Occipital lobe (tissue), 3 donors: ENCODE measurements at places on chromosomes 11 and 22. TPM values are rescaled to one million over a fixed set of nuclear protein-coding genes. Genes with fewer than 3 reads are reported as not detected.

GRCh38 chr22:42699281-42699975 lies 21.2 kb downstream of the A4GALT start:
- no peak for DNase-seq

DNA sequence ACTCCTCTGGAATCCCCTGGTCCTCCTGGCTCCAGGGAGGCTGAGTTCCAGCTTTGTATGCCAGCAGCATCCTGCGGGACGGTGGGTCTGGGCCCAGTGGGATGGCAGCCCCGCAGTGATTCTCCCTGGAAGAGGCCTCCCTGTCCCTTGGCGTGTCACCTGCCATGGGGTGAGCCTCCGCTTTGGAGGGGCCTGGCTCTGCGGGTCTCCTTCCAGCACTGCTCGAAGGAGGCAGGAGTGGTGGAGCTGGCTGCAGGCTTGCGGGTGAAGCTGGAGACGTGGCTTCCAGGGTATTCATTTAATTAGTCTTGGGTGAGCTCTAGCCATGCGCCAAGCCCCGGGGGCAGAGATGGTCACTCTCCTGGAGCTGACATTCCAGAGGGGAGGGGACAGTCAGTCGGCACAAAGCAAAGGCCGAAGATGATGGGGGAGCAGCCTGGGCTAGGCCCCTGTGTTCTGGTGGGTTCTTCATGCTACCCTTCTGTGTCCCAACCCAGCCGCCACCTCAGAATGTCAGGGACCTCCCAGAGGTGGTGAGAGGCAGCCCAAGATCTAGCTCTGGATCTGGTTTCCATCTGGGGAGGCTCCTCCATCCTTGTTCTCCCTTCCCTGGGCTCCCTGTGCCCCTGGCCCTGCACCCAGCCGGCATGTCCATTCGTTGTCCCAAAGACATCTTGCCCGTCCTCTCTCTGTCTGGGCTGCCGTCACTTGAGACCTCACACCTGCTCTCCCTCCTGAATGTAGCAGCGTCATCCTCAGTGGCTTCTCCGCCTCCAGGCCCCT lies 1332.5 kb downstream of the BRD1 start:
- DNase-seq = no peak

DNA sequence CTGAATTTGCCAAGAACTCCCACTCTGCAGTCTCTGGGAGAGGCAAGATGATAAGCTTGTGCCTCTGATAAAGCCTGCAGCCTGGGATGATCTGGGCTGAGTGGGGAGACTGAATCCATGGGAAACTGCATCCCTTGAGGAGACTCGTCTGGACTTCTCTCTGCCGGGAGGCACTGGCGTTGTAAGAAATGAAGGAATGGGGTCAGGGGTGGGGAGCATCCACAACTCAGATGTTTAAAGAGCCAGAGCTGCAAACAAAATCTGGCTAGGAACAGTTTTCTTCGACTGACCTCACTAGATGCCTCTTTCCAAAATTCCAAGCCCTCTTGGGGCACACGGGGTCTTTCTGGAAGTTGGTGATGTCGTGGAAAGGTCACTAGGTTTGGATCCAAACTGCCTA lies 64.4 kb downstream of the SPON1 start:
- no peak for DNase-seq

GRCh38 chr22:40922484-40923303 lies 28.5 kb upstream of the RBX1 start:
- no peak for DNase-seq

GRCh38 chr11:27040302-27041115 lies at the start of gene BBOX1:
Gene BBOX1, plus strand, starts transcription at chr11:27040815. Its CDS starts 14,616 bp downstream, at chr11:27055431.
- DNase-seq = no peak

DNA sequence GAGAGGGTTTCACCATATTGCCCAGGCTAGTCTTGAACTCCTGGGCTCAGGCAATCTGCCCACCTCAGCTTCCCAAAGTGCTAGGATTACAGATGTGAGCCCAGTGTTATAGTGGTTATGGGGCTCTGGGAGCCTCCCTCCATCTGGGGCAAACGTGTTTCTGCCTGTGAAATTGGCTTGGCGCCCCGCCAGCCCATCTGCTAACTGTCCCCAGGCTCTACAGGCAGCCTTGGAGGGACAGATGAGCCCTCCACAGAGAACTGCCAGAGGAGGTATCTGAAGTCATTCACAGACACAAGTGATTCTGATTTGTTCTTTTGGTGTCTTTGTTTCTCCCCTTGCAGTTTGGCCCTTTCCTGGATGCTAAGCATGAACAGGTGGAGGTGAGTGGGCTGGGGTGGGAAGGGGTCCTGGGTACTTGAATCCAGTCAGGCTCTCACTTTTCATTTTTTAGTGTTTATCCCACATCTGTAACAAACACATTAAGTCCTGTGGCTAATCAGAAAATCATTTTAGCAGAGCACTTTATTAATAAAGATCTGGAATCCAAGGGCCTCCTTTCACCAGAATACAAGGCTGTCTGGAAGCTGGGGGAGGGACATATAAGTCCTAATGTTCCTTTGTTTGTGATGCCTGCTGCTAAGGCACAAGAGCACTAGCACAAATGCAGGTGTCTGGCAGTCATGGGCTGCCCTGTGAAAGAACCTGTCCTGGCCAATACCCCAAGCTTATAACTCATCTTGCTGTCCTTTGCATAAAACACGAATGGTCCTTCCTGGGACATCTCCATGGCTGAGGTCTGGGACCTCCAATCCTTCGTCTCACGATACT lies 25.7 kb upstream of the CDC42EP2 start:
- no peak for DNase-seq

DNA sequence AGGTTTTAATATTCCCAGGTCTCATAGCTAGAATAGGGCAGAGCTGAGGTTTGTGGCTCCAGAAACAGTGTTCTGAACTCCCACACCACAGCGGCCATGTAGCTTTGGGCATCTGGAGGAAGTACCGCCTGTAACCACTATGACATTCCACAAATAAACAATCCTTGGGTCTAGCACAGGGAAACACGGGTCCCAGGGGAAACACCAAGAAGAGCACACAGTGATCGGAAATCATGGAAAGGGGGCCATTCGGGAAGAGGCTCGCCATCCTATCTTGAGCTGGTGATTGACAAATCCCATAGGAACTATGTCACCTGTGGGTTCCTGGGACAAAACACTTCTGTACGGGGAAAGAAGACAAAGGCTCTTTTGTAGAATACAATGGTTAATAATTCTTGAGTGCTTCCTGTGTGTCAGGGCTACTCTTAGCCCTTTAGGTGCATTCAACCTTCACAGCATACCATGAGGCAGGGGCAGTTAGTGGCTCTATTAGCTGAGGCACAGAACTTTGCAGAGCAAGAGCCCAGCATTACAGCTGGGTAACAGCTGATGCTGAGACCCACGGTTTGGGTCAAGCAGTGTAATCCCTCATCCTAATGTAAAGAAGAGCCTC lies 514.2 kb downstream of the NTM start:
- DNase-seq = no peak

- DNase-seq = no peak
Observed at GRCh38 chr11:62461740-62462507, 43.1 kb downstream of the SCGB1A1 start.

DNA sequence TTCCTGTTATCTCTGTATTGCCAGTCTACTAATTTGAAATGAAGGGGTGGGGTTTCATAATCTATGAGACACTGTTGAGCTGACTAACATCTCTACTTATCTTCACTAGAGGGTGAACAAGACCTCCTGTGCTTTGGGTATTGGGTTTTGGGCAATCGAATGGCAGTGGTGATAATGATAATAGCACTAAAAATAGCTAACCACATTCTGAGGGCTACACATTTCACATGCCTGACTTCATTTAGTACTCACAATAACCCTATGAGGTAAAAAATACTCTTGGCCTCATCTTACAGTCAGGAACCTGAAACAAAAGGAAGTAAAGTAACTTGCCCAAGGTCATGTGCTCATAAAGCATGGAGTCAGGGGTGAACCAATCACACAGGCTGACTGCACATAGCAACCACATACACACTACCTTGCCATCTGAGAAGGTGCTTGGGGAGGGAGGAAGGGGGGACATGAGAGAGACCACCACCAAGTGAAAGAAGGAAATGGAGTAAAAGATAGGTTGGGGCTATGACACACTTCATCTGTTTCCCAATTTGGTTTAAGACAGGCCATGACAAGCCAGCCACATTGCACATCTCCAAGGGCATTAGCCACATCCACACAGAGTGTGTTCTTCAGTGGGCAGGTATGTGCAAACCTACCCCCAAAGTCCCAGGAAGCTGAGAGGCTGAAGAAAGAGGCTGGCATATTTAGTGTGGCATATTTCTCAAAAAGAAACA lies 387.6 kb upstream of the DDI1 start:
- no peak for DNase-seq

DNA sequence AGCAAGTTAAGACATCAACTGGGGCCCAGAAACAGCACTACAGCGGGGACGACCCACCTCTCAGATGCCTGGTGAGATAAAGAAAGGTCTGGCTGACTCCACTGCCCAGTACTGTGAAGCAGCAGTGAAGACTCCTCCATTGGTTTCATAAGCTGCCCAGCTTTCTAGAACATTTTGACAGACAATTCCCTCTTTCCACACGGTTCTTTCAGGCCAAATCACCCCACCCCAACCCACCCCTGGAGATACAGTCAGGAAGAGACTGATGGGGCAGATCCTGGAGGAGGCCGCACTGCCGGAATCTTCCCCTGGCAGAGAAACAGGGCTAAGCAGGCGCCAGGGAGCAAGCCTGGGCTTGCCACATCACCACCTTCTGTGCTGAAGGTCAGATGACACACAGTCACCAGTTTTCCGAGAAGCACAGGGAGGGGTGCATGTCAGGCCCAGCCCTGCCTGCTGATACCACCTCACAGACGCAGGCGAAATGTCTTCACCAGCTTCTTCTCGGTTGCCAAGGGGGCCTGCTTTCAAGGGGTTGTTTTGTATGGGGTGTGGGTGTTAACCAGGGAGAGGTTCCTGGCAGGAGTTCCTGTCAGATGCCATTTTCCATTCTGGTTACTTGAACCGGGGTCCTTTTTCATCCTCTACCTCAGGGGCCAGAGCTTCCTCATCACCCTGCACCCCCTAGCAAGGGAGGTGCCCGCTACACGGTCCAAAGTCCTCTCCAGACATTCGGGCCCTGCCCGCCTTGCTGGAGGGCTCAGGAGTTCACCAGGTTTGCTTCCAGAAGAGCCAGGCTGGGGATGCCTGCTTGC lies 1.4 kb upstream of the NEAT1 start:
- peak; percentile 90 for DNase-seq

DNA sequence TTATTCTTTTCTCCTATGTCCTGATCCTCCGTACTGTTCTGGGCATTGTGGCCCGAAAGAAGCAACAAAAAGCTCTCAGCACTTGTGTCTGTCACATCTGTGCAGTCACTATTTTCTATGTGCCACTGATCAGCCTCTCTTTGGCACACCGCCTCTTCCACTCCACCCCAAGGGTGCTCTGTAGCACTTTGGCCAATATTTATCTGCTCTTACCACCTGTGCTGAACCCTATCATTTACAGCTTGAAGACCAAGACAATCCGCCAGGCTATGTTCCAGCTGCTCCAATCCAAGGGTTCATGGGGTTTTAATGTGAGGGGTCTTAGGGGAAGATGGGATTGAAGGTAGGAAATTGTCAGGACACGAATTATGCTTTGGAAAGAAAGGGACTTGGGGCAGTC lies 843 bp downstream of the OR51T1 start:
- no peak for DNase-seq

DNA sequence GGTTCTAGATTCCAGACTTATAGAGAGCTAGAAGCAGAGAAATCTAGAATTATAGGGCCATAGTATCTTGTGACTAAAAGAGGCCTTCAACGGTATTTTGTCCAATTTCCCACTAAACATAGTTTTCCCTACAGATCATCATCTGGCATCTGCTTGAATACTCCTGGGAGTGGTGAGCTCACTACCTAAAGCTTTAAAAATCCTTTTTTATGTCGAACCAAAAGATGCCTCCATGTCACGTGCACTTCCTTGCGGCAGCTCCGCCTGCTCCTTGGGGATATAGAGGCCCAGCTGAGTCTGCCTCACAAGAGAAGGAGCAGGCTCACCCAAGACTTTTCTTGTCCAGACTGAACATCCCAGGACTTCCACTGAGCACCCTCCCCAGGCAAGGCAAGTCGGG lies 4.3 kb upstream of the MB start:
- no peak for DNase-seq

- DNase-seq = no peak
Observed at GRCh38 chr11:45374653-45375059, 88.5 kb upstream of the SYT13 start.

- DNase-seq = peak; percentile 47
Observed at GRCh38 chr22:21044931-21045584, 688 bp upstream of the LRRC74B start.

DNA sequence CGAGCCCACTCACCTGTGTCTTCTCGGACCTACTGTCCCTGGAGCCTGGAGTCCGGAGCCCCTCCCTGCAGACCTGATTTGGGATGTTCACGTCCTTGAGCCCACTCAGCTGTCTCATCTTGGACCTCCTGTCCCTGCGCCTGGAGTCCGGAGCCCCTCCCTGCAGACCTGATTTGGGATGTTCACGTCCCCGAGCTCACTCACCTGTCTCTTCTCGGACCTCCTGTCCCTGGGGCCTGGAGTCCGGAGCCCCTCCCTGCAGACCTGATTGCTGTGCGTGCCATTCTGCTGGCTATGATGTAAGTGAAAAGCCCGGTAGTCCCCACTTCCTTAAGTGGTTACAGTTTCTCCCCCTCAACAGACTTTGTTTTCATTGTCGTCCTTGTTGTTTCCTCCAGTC lies 867.1 kb downstream of the BRD1 start:
- DNase-seq = no peak

- no peak for DNase-seq
Observed at GRCh38 chr11:13258855-13259254, 18.7 kb upstream of the BMAL1 start.

- DNase-seq = no peak
Observed at GRCh38 chr11:17605651-17606122, 58.6 kb downstream of the OTOG start.

- no peak for DNase-seq
Observed at GRCh38 chr11:74493791-74494630, 487 bp upstream of the LIPT2 start.

DNA sequence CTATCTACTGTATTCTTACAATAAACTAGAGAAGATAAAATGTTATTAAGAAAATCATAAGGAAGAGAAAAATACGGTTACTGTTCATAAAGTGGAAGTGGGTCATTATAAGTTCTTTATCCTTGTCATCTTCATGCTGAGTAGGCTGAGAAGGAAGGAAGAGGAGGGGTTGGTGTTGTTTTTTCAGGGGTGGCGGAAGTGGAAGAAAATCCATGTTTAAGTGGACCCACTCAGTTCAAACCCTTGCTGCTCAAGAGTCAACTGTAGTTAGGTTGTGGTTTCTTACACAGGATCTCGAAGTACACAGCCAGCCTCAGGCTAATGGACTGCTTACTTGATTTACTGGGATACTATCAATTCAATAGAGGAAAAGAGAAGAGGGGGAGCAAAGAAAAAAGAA lies 63.1 kb downstream of the PIWIL4 start:
- no peak for DNase-seq

GRCh38 chr22:22226448-22227187 lies 18.0 kb upstream of the VPREB1 start:
- no peak for DNase-seq

PTPN5 gene
- total RNA-seq = 27.5 TPM

TTC28 gene
- total RNA-seq = 157 TPM

NXPE1 gene
- total RNA-seq = not detected

AIFM3 gene
- 4.2 TPM for total RNA-seq

PAMR1 gene
- 3.0 TPM for total RNA-seq

DSCAML1 gene
- 7.6 TPM for total RNA-seq

GSTT2 gene
- not detected for total RNA-seq

MAPK8IP2 gene
- total RNA-seq = 76.3 TPM

KCNQ1OT1 gene
- total RNA-seq = 2.8 TPM

FXYD6 gene
- 107 TPM for total RNA-seq
